SK-N-SH (cell line): ENCODE measurements at places on chromosomes 6 and 20. TPM values are rescaled to one million over a fixed set of nuclear protein-coding genes. Genes with fewer than 3 reads are reported as not detected.

GRCh38 chr20:33732166-33732970 is 572 bp downstream of the ZNF341 start:
- DNase-seq = no peak

DNA sequence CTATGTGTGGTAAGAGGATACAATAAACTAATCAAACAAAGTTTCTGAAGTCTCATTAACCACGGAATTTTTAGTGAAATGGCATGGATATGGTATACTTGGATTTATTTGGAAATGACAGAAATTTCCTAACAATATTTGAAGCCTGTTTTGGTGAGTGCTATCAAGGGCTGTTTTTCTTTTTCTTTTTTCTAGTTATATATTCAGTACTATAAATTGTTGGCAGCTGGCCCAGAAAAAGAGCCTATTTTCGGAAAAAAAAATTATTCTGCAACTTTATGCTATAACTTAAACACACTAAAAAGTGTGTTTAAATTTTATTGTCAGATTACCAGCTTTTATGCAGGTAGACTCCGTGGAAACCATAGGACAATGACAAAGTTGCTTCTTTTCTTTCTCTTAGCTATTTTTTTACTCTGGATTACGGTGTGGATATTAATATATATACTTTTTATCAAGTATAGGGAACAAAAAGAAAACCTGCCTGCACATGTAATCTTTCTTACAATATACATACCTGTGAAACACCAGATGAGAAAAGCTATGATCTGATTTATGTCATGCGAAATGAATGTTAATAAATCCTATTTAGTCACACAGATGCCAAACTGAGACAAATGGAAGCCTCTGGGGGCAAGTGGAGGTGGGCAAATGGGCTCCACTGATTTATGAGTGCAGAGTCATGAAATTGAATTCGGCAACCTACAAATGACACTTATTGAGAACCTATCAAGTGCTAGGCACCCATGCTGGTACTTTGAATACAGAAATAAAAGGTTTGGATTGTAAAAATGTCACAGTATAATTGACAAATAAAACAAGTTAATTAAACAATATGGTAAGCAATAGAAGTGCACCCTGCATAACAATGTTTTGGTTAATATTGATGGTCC is 919.5 kb upstream of the FLRT3 start:
- DNase-seq = no peak

DNA sequence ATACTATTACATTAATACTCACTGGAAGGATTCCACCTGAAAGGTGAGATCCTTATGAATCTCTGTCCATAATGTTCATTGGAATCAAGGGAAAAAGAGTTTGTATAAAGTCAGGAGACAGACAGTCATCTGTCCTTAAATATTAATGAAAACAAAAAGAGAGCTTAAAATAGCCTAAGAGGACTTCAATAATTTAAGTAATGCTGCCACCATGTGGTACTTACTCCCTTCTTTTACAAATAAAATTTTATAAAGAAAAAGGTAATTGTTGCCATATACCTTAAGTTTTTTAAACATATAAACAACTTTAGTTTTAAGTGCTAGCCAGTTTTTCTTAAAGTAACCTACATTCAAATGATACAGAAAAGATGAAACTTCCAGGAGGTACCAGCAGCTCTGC is 5.1 kb downstream of the BLOC1S5 start:
- peak; percentile 12 for DNase-seq

DNA sequence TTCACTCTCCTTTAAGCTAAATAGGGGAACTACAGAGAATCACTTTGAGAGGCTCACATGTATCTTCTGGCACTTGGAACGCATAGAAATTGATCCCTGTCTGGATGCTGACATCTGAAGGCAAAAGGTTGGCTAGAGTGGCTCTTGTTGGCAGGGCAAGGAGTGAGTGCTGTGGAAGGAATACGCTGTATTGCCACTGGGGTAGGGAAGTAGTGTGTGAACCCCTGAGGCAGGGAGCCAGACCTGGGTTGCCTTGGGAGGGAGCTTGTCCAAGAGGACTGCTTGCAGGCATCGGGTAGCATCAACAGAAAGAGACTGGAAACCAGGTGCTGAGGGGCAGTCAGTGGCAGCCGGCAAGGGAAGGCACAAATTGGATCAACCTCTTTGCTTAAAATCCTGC is 8.9 kb upstream of the MMS22L start:
- DNase-seq = no peak

- DNase-seq = no peak
These were observed 51.2 kb downstream of the VAPB start for GRCh38 chr20:58440021-58440767.

GRCh38 chr6:79450984-79451383 is 86.2 kb downstream of the LCA5 start:
- no peak for DNase-seq

Gene TRIM15
- polyA plus RNA-seq = not detected in 2 replicates

Gene PGC
- not detected in 2 replicates for polyA plus RNA-seq

DNA sequence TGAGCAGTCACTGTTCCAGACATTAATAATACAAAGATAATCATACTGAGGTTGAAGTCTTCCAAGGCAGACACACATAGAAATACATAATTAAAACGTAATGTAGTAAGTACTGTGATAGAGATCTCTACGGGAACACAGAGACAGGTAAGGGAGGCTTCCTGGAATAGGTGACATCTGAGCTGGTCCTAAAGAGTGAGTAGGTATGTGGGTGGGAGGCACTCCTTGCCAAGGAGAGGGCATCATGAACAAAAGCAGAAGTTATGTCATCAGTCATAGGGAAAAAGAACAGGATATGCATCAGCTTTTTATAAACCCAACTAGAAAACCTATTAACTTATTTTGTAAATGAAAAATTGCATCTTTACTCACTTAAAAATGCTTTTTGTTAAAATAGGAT is 110.0 kb downstream of the MAP7 start:
- no peak for DNase-seq

Gene ZNF831
- not detected in 2 replicates for polyA plus RNA-seq

DNA sequence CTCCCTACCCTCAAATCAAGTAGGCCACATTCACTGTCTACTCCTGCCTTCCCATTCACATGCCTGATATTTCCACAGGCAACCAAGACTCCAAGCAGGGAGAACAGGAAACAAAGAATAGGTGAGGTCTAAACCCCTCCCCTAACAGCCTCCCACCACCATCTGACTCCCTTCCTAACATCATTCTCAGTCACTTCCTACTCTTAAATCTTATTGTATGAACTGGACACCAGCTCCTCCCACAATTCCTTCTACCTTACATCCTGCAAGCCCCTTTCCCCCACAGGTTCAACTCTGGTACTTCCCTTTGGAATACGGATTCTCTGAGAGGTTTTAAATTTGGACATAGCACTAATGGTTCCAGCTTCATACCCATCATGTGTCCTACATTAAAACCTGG is 944 bp upstream of the C6orf136 start:
- no peak for DNase-seq

Gene CD24
- polyA plus RNA-seq = 1.9 and 5.9 TPM in 2 replicates

DNA sequence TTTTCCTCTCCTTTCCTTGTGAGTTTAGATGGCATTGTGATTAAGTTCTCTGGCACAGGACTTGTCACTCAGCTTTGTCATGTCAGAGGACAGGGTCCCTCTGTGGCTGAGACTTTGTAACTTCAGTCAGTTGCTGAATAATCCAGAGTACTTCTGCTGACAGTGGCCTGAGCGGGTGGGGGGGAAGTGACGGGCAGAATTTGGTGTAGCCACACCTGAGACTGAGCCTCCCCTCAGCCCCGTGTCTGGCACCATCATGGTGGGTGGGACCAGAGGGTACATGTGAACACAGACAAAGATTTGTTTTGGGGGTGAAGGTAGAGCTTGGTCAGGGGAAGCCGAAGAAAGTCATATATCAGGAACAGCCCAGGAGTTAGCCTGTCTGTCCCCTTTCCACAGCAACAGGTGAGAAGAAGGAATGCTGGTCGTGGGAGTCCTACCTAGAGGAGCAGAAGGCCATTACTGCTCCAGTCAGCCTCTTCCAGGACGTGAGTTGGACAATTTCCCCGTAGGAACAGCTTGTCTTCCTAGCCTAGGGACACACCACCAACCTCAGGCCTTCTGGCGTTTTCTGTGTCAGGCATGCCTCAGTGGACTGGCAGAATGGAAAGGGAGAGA is 20.9 kb downstream of the L3MBTL1 start:
- DNase-seq = no peak

Gene NAA20
- 85.0 and 91.8 TPM in 2 replicates for polyA plus RNA-seq

Gene AVP
- not detected in 2 replicates for polyA plus RNA-seq

DNA sequence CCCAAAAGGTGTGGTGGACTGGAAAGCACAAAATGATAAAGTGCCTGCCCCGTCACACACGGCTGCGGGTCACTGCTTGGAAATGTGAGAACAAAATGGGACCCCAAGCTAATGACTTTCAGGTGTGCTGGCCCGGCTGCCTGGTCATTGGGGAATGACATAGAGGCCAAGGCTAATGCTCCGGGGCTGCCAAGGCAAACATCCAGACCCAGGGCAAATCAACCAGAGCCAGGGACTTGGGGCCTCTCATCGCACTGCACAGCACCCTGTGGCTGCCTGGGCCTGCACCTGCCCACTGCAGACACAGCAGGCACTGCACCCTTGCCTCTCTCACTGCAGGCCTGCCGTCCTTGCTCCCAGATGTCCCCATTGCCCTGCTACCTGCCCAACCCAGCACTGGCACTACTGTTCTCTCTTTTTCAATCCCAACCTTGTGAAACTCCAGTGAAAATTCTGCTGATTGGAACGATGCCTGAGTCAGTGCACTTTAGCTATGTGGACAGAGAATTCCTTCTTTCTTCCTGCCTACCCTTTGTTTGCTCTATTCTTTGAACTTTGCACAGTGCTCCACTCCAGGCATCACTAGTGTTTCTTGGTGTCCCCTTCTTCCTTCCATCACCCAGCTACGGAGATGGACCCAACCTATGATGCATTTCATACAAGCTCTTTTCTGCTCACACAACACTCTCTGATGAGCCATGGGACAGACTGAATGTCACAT is 849.5 kb downstream of the MAFB start:
- DNase-seq = no peak

Gene C6orf52
- 0.71 and 1.4 TPM in 2 replicates for polyA plus RNA-seq

DNA sequence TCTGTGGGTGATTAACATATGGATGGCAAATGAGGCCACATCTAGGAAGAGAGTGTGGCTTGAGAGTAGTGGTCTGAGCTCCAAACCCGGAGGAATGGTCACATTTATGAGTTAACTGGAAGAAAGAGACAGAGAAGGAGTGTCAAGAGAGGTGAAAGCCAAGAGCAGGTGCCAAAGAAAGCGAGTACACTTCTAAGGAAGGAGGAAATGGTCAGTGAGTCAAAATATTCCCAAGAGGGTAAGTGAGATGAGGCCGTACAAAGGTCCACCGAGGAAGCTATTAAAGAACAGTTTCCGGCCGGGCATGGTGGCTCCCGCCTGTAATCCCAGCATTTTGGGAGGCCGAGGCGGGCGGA is 104.5 kb upstream of the RNF24 start:
- no peak for DNase-seq

DNA sequence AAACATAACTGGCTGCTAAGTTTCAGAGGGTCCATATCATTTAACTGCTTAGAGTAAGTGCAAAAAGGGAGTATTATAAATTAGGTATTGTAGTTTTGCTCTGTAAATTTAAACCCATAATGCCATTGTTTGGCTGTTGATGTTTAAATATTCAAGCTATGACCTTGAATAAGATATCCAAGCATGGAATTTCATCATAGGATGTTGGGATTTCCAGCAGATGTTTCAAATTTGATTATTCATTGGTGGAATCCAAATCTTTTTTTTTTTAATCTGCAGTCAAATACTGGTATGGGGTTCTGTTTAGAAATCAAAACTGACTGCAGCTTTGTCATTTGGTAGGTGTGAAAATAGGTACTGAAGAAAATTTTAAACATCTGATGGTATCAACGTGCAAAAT is 161.0 kb downstream of the KHDC1L start:
- no peak for DNase-seq

Gene CTCFL
- not detected in 2 replicates for polyA plus RNA-seq

Gene ZFAND3
- 12.9 and 16.7 TPM in 2 replicates for polyA plus RNA-seq

Gene PAX1
- polyA plus RNA-seq = not detected in 2 replicates

- no peak for DNase-seq
These were observed 541.9 kb upstream of the SPTLC3 start for GRCh38 chr20:12466915-12467314.

Gene COQ3
- 6.4 and 8.0 TPM in 2 replicates for polyA plus RNA-seq

GRCh38 chr6:130681028-130681427 is 146.2 kb upstream of the SMLR1 start:
- no peak for DNase-seq

- DNase-seq = no peak
These were observed 3.8 kb upstream of the SLC17A1 start for GRCh38 chr6:25835442-25836283.

Gene SLC2A4RG
- polyA plus RNA-seq = 75.5 and 90.9 TPM in 2 replicates

Gene CYP39A1
- not detected in 2 replicates for polyA plus RNA-seq

Gene HDGFL1
- polyA plus RNA-seq = not detected in 2 replicates

- no peak for DNase-seq
These were observed 7.6 kb upstream of the TP53RK start for GRCh38 chr20:46696791-46697279.

- DNase-seq = no peak
These were observed 141.8 kb downstream of the PHACTR3 start for GRCh38 chr20:59746155-59746554.

DNA sequence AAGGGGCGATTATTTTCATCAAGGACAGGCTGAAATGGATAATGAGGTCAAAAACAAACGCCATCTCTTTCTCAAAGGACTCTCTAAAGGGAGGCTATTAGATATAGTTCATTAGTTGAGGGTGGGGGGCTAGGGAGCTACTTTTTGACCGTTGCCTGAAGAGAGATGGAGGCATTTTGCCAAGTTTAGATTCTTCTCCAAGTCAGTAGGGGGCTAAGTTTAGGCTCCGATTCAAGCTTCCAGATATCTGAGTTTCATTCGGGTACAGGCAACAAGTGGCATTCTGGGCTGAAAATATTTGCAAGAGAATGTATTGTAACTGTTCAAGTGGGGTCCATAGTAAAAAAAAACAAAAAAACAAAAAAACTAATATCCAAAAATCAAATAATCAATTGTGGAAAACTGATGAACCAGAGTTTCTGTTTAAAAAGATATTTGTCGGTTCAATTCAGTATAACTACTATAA is 43.4 kb upstream of the PIM1 start:
- DNase-seq = no peak

- DNase-seq = no peak
These were observed 62.4 kb downstream of the DST start for GRCh38 chr6:56580271-56580670.
